NCI-H1092 treated with DMSO at 0.1 percent for 48 hours (cell line): ENCODE measurements at places on chromosomes 16 and 17.

- no peak for DNase-seq
These were observed 14.6 kb upstream of the CSNK1D start for GRCh38 chr17:82287868-82288801.

GRCh38 chr17:47208744-47209488, at the start of gene MYL4:
MYL4 (plus strand) TSS chr17:47209348; CDS start chr17:47209423, 75 bp downstream.
- no peak for DNase-seq

GRCh38 chr16:82150549-82150948, 19.5 kb downstream of the MPHOSPH6 start:
- no peak for DNase-seq

DNA sequence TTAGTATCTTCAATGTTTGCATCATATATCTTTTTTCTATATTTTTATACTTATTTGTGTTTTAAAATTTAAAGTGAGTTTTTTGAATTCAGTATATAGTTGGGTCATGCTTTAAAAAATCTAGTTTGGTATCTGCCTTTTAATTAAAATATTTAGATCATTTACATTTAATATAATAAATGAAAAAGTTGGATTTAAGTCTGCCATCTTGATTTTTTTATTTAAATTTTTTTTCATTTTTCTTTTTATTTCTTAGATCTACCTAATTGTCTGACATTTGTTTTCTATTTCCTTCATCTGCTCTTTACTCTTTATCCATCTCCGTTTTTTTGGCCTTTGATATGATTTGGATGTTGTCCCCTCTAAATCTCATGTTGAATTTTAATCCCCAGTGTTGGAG, 50.0 kb upstream of the N4BP1 start:
- no peak for DNase-seq

DNA sequence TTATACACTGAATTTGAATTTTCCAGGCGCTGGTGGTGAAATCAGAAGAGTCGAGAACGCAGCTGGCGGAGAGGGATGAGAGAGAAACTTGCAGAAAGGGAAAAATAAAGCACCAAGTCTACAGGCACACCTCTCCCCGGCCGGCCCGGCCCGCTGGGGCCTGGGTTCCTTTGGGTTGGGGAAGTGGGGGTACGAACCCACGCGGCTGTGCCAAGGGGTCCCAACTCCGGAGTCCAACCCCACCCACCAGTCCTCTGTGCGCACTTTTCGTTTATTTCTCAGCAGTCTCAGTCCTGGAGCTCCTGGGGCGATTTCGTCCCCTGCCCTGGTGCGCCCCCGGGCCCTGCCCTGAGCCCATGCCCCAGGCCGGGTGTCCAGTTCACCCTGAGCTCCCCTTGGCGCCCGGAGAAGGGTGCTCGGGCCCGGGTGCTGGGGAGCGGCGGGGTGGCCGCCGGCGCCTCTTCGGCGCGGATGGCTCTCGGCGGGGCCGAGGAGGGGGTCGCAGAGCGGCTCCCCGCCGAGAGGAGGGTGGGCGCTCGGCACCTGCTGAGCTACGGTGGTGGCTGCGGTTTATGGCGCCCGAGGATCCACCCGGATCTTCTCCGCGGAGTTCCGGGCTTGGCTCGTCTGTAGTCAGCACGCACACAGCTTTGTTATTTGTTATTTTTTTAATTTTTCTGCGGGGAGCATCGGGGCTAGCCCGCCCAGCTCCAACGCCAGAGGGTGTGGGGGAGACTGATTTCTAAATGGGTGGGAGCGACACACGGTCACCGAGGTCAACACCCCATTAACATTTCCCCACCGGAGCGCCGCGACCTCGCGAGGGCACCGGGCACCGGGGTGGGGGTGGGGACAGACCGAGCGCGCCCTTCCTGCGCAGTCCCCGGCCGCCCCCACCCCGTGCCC, 15.7 kb upstream of the CBX8 start:
- DNase-seq: peak; percentile 77

DNA sequence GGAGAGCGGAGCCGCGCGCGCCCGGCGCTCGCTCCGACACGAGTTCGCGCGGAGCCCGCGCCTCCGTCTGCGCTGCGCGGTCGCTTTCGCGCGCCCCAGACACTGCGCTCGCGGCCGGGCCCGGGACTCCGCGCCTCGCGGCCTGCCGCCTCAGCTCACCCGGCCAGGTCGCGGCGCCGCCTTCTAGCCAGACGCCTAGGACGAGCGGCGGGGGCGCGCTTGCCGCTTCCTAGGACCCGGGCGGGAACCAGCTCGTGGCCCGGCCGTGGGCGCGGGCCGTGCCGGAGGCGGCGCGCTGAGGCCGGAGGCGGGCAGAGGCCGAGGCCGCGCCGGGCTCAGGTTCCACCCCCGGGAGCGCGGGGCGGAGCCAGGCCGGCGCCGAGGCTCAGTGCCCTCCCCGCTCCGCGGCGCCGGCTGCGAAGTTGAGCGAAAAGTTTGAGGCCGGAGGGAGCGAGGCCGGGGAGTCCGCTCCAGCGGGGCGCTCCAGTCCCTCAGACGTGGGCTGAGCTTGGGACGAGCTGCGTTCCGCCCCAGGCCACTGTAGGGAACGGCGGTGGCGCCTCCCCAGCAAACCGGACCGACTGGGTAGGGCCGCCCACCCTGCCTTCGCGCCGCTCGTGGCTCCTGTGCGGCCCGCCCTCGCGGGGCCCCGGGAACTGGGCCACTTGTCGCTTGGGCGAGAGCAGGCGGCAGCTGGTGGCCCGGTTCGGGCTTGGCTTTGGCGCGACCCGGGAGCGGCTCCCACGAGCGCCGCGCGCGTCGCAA, at the start of gene SPHK1:
Gene SPHK1 (plus strand): TSS at position 388 of the 765 bp plus-strand sequence. CDS start 1,036 bp downstream, outside the sequence.
- DNase-seq: no peak
